ENCODE measurements at places on chromosomes 6 and 20. TPM values are rescaled to one million over a fixed set of nuclear protein-coding genes. Genes with fewer than 3 reads are reported as not detected.

MUC21 gene
- not detected for total RNA-seq

TRDN gene
- total RNA-seq: not detected

LGSN gene
- total RNA-seq: not detected

ULBP2 gene
- total RNA-seq: 1.9 TPM

HNF4A gene
- total RNA-seq: not detected

TAGAP gene
- not detected for total RNA-seq

PROKR2 gene
- total RNA-seq: not detected

RRAGD gene
- 0.09 TPM for total RNA-seq

SALL4 gene
- under 0.01 TPM for total RNA-seq

KCNK15 gene
- 0.47 TPM for total RNA-seq

TBXT gene
- not detected for total RNA-seq

EDEM2 gene
- total RNA-seq: 79.8 TPM

GJE1 gene
- total RNA-seq: not detected

UBD gene
- total RNA-seq: 0.09 TPM

TMEM170B gene
- 0.32 TPM for total RNA-seq

APOBEC2 gene
- total RNA-seq: not detected

FAM83D gene
- total RNA-seq: 0.52 TPM

SAPCD1 gene
- total RNA-seq: 1.3 TPM

PNLDC1 gene
- 2.0 TPM for total RNA-seq

PAX1 gene
- not detected for total RNA-seq

PSORS1C2 gene
- not detected for total RNA-seq

CAGE1 gene
- under 0.01 TPM for total RNA-seq

LTB gene
- not detected for total RNA-seq

FAM83B gene
- total RNA-seq: 0.16 TPM

RIPOR2 gene
- 0.34 TPM for total RNA-seq

HRH3 gene
- total RNA-seq: not detected

PKHD1 gene
- total RNA-seq: not detected

TUBB2B gene
- 2.2 TPM for total RNA-seq

SLC17A1 gene
- not detected for total RNA-seq

C20orf204 gene
- total RNA-seq: 0.60 TPM

PRPH2 gene
- 5.2 TPM for total RNA-seq

MEP1A gene
- total RNA-seq: not detected

CYP39A1 gene
- total RNA-seq: 2.2 TPM

CDK19 gene
- 7.3 TPM for total RNA-seq

PRICKLE4 gene
- total RNA-seq: not detected

CALHM4 gene
- not detected for total RNA-seq

BEND6 gene
- 13.1 TPM for total RNA-seq

DPPA5 gene
- total RNA-seq: not detected

ID4 gene
- total RNA-seq: 14.2 TPM

SAMHD1 gene
- total RNA-seq: 29.8 TPM

NUP43 gene
- 12.0 TPM for total RNA-seq

ARMC2 gene
- total RNA-seq: 2.7 TPM

TGM6 gene
- not detected for total RNA-seq

TCF15 gene
- total RNA-seq: under 0.01 TPM

BPIFB2 gene
- total RNA-seq: not detected

UST gene
- total RNA-seq: 15.1 TPM

ADNP gene
- 24.8 TPM for total RNA-seq

CALHM5 gene
- 8.4 TPM for total RNA-seq

TEAD3 gene
- total RNA-seq: 3.8 TPM

GZF1 gene
- 46.9 TPM for total RNA-seq

FLRT3 gene
- 1.6 TPM for total RNA-seq

RTF2 gene
- 93.4 TPM for total RNA-seq

SGK2 gene
- total RNA-seq: not detected

All from bronchial smooth muscle cell (primary cell).